ENCODE measurements at places on chromosomes 16 and 17. TPM values are rescaled to one million over a fixed set of nuclear protein-coding genes. Genes with fewer than 3 reads are reported as not detected.

DNA sequence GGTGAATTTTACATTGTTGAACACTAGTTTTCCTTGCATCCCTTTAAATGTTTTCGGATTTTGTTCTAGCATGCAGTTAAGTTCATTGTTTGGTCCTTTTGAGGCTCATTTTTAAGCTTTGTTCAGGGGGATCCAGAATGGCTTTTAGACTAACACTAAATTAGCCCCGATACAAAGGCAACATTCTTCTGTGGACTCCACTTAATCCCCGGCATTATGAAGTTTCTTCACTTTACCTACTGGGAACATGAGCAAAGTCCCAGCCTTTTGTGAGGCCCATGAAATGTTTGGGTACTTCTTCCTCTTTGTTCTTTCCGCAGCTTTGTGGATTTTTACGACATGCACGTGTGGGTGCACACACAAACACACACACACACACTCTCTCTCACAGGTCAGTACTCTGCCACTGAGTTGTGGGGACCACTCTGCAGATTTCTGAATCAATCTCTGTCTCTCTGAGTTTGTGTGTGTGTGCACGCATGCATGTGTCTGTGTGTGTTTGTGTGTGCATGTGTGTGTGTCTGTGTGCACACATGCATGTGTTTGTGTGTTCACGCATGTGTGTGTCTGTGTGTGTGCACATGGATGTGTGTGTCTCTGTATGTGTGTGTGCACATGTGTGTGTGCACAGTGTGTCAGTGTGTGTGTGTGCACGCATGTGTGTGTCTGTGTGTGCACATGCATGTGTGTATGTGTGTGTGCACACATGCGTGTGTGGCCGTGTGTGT lies 240.4 kb upstream of the TNRC6C start:
- DNase-seq, result no peak

- DNase-seq, result no peak
Measured at GRCh38 chr17:37610971-37611370, 1.8 kb upstream of the SYNRG start.

- DNase-seq, result no peak
Measured at GRCh38 chr16:65570261-65570660, 448.4 kb upstream of the CDH11 start.

SULT1A2 gene
- total RNA-seq, result 0.24 TPM

- DNase-seq, result no peak
Measured at GRCh38 chr16:2177561-2177960, 18.8 kb downstream of the CASKIN1 start.

AKAP10 gene
- 28.4 TPM for total RNA-seq

DNA sequence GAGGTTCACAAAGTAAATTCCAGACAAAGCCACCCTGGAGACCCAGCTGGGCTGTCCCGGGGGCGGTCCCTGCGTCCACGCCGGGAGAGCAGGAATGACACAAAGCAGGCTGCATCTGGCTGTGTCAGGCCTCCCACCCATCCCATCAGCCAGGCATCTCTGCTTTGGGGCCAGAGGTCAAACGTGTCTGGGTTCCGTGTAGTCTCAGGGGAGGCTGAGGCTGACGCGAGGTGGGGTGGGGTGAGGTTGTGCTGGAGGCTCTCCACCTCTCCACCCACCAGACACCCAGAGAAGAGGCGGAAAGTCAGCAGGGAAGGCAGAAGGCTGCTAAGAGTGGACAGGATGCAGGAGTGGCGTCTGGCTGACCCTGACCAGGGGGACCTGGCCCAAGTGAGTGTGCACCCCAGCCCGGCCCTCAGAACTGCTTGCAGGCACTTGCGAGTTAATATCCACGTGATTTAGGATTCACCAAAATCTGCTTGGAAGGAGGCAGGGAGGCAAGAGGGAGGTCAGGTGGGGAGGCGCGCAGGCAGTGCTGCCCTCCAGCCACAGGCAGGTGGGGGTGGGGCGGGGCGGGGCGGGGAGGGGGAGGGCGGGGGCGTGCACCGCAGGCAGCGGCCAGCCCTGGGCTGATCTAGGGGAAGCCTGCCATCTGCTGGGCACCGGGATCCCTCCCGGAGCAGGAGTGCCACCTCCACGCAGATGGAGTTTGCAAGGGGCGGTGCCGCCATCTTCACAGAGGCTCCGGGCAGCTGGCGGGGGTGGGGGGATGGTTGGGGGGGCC lies 44.3 kb downstream of the TBC1D16 start:
- peak; percentile 91 for DNase-seq

- no peak for DNase-seq
Measured at GRCh38 chr16:29736112-29736511, 9.7 kb downstream of the C16orf54 start.

MYH13 gene
- not detected for total RNA-seq

GRCh38 chr16:3175157-3176093 lies 12.6 kb upstream of the OR1F1 start:
- DNase-seq, result peak; percentile 75

GRCh38 chr16:73026754-73027684 lies 20.9 kb downstream of the ZFHX3 start:
- no peak for DNase-seq

DNA sequence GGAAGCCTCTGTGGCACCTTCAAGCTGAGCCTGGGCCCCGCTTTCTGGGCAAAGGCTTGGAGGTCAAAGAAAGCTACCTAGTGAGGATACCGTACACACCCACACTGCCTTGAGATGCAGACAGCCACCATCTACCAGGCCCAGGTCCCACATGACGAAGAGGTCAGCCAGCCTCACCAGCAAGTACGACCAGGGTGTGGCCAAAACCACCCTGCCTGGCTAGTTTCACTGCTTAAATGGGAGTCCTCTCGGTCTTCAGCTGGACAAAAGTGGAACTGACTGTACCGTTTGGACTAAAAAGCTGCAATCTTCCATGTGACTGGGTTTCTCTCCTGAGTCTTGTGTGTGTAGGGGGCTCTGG lies 21.6 kb downstream of the VASN start:
- no peak for DNase-seq

- DNase-seq, result no peak
Measured at GRCh38 chr16:17556276-17557052, 85.7 kb upstream of the XYLT1 start.

DNA sequence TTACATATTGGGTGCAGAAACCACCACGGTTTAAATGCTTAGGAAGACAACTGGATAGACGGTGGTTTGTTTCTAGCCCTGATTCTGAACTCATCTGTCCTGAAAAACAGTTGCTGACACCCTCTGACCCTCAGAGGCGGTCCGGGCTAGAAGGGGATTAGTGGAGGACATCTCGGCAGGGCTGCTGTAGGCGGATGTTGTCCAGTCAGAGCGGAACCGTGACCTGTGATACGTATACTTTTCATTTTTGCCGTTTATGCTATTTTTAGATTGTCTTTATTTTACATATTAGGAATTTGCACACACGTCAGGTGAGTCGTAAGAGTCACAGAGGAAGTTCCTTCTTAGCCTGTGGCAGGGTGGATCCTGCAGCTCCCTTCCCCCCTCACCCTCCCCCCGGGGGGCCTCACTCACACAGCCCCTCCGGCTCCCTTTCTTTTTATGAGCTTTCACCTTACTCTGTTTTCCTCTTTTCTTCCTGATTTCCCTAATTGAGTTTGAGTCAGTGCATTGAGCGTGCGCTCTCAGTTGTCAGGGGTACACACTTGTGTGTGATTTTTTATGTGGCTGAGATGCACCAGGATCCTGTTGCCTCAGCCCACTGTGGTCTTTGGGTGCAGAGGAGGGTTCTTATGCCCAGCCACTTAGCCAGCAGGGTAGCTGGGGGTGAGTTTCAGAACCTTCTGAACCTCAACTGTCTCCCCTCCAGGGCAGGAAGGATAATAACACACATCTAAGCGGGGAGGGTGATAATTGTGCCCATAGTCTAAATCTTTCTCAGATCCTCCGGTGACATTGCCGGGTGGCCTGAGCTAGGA lies 211.1 kb upstream of the CHMP6 start:
- DNase-seq, result peak; percentile 83

TNFRSF12A gene
- 6.5 TPM for total RNA-seq

- peak; percentile 41 for DNase-seq
Measured at GRCh38 chr17:78316867-78317789, 42.7 kb downstream of the SOCS3 start.

- DNase-seq, result no peak
Measured at GRCh38 chr16:10831894-10832886, 13.6 kb upstream of the TVP23A start.

GRCh38 chr17:70618641-70619040 lies 449.3 kb downstream of the KCNJ2 start:
- DNase-seq, result no peak

- no peak for DNase-seq
Measured at GRCh38 chr17:73705594-73705993, 61.3 kb upstream of the SDK2 start.

DNA sequence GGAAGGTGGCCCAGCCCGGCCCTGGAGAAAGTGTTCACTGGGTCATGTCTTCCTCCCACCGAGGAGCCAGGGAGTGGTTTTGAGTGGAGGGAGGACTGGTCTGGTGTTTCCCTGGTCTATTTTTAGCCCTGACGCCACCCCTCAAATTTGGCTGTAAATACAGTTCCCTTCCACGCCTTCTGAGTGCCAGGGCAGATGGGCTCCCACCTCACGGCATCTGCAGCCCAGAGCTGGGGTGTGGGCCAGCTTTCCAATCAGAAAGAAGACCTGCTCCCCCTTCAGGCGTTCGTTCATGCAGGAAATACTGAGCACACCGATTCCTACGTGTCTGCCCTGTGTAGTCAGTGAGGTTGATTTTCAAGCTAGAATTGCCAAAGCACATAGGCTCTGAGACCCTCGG lies 53.7 kb downstream of the SNX20 start:
- DNase-seq, result peak; percentile 62

TMC8 gene
- 134 TPM for total RNA-seq

DNA sequence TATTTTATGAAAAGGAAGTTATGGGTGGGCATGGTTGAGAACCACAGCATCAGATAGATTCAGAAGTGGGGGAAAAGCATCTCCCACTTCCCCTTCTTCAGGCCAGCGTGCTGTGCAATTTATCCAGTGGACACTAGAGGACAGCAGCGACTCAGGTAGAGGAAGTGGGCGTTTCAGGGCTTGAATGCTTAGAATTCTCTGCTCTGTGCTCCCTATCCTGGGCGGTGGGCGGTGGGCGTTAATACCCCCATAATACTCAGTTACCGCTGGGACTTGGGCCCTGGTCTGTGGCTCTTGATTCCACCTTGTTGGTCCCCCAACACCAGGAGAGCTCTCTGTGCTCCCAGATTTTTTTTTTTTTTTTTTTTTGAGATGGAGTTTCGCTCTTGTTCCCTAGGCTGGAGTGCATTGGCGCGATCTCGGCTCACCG lies 3.7 kb upstream of the LYZL6 start:
- DNase-seq, result peak; percentile 68

- DNase-seq, result no peak
Measured at GRCh38 chr16:87064731-87065445, 252.3 kb downstream of the C16orf95 start.

NACA2 gene
- total RNA-seq, result not detected

GRCh38 chr17:62631936-62632924 lies 4.8 kb downstream of the MRC2 start:
- no peak for DNase-seq

DNA sequence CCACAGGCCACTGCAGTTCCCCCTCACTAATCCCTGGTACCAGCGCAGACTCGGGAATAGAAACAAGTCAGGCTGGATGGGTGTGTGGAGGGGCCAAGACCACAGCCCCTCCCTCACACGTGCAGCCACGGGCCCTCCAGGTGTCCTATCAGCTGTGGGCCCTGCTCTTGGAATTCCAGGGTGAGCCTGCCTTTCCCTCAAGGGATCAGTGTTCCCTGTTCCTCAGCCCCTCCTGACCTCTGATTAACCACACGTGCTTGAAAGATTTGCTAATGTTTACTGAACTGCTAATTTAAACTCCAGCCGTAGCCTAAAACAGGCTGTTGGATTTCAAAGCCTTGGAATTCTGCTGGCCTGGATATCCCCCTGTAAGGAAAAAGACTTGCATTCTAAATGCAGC lies 146.4 kb downstream of the SOCS1 start:
- DNase-seq, result no peak

WNT3 gene
- total RNA-seq, result 0.12 TPM

MPO gene
- 0.17 TPM for total RNA-seq

- no peak for DNase-seq
Measured at GRCh38 chr17:43085474-43085873, 39.7 kb downstream of the BRCA1 start.

CALB2 gene
- not detected for total RNA-seq

DNA sequence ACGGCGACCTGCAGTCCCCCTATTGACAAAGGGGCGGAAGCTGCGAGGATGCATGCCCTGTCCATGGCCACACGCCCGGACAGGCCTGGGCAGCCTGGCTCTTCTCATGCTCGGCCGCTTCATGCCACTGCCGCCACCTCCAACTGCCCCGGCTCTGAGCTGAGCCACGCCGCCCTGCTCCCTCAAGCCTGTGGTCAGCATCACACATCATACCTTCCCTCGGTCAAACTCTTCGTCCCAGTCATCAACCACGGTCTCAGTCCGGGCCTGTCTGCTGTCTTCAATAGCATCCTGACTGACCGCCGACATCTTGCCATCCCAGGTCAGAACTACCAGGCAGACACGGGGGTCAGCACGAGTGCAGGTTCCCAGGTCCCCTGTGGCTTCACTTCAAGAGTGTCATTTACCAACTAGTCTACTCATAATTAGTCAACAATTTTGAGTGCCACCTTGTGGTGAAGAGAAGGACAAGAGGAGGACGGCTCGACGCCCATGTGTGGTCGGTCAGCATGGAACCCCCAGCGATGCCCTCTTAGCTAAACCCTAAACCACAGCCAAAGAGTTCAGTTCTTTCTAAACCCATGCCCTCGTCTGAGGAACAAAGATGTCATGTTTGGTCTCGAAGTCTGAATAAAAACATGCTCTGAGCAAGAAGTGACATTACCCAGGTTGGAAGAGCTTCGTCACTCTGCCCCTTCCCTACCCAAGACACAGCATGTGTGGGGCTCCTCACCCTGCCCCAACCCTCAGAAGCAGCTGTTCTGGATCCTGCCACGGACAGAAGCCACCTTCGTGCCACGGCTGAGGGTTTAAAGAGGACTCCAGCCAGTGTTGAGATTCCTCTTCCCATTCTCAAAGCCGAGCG lies 16.9 kb upstream of the CYTH1 start:
- DNase-seq, result peak; percentile 49
